ENCODE measurements at places on chromosomes 4 and X.

GRCh38 chrX:116379854-116380253, 56.6 kb upstream of the SLC6A14 start:
- no peak for DNase-seq

GRCh38 chr4:75016472-75016871, 83.6 kb downstream of the PARM1 start:
- no peak for DNase-seq

DNA sequence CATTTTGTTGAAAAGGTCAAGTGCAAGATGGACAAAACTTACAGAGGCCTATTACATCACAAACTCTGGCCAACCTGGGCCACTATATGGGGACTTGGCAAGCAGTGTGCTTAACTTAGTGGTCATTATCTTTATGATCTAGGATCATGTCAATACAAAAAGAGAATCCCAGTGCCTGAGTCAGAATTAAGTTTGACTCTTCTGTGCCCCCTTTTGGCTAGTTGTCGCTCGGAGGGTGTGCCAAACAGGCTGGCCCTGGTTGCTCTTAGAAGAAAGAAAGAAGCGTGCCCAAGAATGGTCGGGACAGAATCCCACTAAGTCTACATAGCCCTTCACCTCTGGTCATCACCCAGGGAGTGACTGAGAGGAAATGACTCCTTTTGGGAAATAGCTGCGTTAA, 100.1 kb downstream of the EIF4E start:
- DNase-seq, result no peak

DNA sequence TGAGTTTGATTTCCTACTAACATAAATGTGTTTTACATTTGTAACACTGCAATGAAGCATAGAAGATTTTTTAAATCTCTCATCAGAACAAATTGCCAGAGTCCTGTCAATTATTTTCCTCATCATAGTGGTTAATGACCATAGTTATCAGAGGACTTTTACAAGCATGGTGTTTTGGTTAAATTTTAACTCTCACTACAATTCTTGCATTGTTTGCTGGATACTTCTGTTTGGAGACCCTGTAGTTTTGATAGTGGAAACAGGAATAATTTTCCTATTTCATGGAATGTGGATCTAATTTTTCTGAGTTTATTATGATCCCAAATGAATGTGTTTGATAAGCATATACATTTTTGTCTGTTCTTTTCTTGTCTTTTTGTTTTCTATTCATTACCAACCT, 16.8 kb downstream of the NIPAL1 start:
- no peak for DNase-seq

DNA sequence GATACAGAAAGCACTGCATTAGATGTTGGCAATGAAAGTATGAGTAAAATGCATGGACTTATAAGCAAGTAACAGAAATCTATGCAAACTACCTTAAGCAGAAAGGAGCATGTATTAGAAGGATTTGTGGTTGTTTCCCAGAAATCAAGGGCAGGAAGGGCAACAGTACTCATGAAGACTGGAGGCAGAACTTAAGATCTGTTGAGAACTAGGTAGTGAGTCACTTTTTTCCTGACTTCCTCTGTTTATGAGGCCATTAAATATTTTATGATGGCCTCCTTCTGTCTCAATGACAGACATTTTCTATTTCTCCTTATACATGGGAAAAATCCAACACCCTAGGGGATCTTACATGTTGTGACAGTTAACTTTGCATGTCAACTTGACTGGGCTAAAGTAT, 398.2 kb downstream of the MID1IP1 start:
- DNase-seq, result no peak

GRCh38 chr4:16607241-16608066, 291.0 kb downstream of the LDB2 start:
- no peak for DNase-seq

DNA sequence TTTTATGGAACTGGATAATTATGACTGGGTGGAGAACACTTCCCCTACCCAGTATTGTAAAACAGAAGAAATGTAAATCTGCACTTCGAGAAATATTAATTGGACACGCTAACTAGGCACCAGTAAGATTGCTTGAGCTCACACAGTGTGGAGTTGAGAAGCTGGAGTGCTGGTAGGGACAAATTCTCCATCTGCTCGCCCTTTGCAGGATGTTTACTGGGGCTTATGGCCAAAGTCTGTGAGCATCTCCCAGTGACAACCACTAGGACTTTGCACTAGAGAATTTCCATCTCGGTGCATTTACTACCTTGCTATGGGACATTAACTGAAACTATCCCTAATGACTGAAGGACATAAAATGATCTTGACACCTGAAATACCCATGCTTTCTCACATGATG, 33.7 kb upstream of the GPR34 start:
- no peak for DNase-seq

GRCh38 chr4:25290490-25291067, 22.0 kb upstream of the ZCCHC4 start:
- DNase-seq, result no peak

- DNase-seq, result no peak
These were observed 13.1 kb upstream of the SLC9B1 start for GRCh38 chr4:103032574-103032973.

GRCh38 chrX:133185938-133186337, 32.2 kb downstream of the TFDP3 start:
- DNase-seq, result no peak

GRCh38 chr4:133268205-133268604, 119.1 kb downstream of the PCDH10 start:
- no peak for DNase-seq

GRCh38 chr4:80074651-80075050, 1.6 kb upstream of the ANTXR2 start:
- DNase-seq, result no peak

DNA sequence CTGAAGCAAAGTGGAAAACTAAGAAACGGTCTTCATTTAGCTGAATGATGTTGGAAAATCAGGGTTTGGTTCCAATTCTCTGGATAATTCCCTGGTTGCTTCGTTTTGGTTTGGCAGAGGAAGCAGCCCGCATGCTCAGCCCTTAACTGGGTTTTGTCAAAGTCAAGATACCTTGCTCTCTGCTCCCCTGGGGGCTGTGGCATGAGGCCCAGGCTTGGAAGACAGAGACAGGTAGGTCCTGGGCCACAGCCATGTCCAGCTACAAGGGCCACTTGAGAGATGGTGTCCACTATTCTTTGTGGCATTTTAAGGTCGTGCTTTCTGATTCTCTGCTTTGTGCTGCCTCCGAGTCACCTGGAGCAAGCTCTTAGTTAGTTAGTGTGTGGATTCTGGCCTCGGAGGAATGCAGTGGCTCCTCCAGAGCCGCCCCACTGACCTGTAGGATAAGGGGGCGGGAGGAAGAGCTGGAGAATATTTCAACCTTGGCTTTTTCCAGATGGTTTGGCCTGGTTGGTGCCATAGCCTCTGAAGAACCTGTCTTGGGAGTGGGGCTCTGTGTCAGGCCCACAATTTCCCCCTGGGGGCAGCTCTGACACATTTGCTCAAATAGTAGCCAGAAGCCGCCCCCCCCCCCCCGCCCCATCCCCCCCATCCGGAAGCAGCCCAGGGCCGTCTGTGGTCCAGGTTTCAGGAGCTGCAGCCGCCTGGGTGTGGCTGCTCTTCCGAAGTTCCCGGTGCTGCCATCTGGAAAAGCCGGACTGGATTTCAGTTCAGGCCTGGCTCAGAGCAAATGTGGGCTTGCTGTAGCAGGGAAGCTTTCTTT, 147.1 kb downstream of the NHS start:
- DNase-seq, result no peak
